ENCODE measurements at places on chromosomes 2 and 18.

GRCh38 chr2:42239811-42240210, 70.7 kb downstream of the EML4 start:
- DNase-seq, result no peak

DNA sequence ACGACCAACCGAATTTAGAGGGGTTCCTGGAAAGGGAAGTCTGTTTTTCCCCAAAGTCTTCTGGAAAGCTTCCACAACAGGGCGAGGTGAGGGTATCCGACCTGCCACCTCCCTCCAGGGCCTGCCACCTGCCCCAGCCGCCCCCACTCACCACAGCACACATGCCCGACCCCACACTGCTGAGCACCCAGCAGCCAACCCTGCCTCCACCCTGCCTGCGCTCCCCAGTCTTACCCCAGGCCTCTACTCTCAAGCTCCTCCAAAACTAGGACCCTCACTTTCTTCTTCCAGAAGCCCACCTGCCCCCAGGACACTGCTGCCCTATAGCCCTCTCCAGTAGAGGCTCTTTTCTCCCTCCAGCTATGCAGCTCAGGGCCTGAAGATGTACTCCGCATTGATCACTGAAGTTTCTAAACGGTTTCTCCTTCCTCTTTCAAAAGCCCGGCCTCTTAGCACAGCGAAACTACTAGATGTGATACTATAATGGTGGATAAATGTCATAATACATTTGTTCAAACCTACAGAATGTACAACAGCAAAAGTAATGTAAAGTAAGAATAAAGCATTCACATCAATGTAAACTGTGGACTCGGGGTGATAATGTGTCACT, 128.8 kb upstream of the SLC1A4 start:
- no peak for DNase-seq

DNA sequence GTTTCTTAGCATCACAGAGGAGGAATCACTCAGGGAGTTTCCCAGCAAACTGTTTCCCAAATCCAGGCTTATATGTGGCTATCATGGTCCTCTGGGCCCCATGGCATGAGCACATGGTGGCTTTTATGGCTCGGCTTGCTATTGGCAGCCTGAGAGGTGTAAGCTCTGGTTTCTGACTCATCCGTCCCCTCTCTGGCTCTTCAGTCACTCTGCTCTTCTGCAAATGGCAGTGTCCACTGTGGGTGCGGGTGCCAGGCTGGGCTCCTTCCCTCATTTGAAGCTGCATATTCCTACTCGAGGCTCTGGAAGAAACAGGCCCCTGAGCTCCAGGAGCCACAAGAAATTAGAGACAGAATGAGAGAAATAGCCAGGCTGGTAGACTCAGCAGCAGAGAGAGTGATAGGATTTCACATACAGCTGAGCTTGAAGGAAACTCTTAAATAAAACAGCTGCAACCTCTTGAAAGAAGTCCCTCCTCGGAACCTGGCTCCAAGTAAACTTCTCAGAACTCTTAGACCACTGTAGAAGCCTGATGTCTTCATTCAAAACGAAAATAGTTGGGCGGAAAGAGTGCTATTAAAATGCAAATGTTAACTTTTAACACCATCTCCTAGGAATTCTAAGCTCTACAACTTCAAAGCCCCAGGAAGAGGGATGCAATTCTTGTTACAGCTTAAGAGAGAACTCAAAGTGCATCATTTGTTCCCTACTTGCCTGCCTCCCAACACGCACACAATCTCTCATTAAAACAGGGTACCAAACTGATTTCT, 212.6 kb upstream of the SP5 start:
- DNase-seq, result no peak

DNA sequence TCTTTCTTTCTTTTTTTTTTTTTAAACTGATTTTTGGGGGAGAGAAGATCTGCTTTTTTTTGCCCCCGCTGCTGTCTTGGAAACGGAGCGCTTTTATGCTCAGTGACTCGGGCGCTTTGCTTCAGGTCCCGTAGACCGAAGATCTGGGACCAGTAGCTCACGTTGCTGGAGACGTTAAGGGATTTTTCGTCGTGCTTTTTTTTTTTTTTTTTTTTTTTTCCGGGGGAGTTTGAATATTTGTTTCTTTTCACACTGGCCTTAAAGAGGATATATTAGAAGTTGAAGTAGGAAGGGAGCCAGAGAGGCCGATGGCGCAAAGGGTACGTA, 587 bp downstream of the MEIS1 start:
- no peak for DNase-seq

GRCh38 chr2:242011991-242012764, 142.6 kb downstream of the RTP5 start:
- DNase-seq, result no peak

DNA sequence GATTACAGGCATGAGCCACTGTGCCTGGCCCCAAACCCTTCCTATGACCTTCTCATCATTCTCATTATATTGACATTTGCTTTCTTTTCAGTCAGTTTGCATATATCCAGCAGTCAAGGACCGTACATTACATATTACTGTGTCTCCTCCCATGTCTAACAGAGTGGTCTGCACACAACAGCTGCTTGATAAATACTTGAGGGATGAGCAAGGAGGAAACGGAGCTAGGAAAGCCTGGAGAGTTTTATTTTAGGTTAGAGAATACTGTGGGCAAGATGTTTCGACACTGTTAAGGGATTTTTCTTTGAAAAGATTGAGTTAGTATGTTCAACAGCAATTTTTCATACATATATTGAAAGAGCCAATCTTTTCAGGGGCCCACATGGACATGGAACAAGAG, 76.2 kb upstream of the CHRNA1 start:
- DNase-seq, result no peak

DNA sequence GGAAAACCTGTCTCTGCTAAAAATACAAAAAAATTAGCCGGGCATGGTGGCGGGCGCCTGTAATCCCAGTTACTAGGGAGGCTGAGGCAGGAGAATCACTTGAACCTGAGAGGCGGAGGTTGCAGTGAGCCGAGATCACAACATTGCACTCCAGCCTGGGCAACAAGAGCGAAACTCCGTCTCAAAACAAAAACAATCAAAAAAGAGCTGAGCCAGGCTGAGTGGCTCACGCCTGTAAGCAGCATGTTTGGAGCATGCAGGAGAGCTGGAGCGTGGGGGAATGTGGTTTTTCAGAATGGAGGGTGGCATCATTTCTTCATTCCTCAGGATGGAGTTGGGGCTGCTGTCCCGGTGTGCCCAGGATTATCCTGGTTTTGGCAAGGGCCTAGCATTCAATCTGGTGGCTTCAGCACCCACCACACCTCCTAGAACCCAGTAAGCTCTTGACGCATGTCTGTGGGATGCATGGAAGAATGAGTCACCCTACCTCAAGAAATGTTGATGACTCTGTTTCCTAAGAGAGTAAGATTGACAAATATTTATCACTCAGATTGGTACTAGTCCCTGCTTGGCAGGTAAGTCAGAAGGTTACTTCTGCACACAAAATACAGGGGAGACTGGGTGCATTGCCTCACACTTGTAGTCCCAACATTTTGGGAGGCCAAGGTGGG, 90.2 kb upstream of the ODC1 start:
- DNase-seq, result no peak

DNA sequence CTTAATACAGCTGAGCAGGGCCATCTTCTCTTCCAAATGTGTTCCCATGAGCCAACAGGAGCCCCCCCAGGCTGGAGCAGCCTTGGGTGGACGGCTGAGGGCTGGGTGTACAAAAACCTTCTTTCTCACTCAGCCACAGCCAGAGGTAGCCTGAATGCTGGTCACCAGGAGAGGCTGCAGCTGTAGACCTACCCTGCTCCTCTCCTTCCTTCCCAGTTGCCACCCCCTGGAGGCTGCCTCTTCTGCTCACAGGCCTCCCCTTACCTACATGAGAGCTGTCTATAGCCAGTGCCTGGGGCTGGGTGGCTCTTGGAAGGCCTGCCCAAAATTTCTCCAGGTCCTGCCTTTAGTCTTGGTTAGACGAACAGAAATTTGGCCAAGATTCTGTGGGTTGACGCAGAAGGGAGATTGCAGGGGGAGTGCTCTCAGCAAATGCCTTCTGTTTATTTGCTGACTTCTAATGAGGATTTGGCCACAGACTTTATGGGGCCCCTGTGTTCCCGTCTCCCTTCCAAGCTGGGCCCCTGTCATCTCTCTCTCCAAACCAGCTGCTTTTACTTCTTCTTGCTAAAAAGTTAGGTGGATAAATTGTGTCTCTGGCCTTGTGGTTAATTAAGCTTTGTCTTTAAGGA, 18.3 kb downstream of the CELF4 start:
- no peak for DNase-seq

- DNase-seq, result no peak
Measured at GRCh38 chr2:215332872-215333595, 21.2 kb downstream of the ATIC start.

DNA sequence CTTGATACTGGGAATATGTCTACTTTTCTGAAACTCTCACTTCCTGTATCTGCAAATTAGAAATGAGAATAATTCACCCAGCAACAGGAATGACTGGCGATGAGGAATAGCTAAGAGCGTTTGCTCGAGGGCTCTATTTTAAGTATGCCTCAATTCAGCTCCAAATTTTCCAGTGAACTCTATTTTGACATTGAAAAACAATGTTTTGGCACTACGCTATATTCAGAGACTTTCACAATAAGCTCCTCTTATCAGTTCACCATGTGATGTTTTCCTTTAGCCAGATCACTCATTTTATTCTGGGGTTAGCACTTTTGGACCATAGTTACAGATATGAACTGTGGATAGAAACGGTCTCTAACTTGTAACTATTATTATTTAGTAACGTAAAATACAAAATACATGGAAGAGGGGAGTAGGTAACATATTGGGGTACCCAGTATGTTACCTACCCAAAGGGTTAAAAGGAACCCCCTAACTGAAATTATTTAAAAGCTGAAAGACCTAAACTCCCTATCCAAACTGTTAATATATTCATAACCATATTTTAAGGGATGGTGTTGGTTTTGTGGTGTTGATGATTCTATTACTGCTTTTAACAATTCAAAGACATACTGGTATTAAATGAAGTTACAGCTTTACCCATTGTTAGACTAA, 28.1 kb downstream of the SLC40A1 start:
- no peak for DNase-seq

- DNase-seq, result no peak
Measured at GRCh38 chr18:36798738-36799473, 29.9 kb downstream of the TPGS2 start.

DNA sequence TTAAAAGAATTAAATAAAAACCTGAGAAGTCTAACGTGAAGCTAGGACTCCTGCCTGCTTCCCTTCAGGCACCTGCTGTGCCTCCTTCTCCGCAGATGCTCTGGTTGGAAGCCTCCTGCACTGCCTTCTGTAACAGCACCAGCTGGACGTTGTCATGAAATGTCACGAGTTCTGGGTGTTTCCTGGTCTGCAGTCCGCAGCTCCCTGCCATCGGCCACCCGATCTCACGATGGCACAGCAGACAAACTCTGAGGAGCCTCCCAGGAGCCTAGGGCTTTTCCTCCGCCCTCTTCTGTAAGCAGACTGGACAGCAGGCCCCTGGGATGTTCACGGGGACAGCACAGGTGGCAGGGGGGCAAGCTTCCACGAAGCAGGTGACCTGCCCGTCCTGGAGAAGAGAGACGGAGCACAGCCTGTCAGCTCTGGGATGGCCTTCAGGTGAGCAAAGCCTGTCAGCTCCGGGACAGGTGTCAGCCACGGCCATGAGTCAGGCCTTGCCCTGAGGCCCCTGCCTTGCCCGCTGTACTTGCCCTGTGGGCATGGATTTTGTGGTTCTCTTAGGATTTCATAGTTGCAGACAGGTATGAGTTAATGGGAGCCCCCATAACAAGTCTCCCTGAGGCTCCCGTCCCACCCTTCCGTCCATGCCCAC, 110.3 kb downstream of the PXDN start:
- DNase-seq, result no peak

DNA sequence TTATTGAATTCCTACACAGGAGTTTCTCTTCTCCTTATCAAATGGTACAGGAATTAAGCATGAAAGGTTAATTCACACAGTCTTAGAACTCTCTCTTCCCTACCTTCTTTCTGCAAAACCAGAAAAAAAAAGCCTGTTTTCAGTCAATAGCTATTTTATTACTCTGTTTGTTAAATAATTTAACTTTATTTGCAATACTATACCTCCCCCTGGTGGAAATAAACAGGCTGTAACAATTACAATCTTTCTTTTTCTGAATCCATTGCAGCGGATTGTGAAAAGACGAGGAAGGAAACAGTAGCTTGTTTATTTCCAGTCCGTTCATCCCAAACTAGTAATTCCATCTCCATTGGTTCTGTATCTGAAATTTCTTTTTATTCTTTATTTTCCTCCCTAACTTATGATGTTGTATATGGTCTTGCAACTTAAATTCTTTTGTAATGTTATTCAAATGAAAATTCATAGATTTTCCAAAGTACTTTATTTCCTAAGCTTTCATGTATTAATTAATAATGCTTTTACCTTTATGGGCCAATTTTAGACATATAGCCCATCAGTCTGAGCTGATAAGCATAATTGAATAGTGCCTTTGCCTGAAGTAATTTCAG, 165.2 kb downstream of the SH3BP4 start:
- DNase-seq, result peak; percentile 37

- DNase-seq, result no peak
Measured at GRCh38 chr18:44609181-44609941, 71.3 kb upstream of the SETBP1 start.

DNA sequence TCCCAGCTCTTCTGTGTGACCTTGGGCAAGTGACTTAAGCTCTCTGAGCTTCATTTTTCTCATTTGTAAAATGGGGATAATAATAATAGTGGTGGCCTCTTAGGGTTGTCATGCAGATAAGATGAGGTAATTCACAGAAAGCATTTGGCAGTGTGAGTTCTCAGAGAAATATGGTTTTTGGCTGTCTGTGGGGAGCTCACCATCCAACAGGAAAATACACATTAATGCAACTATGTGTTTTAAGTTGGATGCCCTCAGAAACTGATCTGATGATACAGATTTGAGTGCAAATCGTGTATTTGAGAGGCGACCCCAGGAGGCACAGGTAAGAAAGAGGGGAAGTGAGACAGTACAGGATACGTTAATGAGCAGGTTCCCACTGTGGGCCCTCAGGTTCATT, 56.1 kb upstream of the SPRED2 start:
- DNase-seq, result no peak

Data from DMS153 (cell line).